ENCODE measurements at places on chromosomes 2 and 18.

GRCh38 chr2:160270571-160271113, 70.6 kb upstream of the ITGB6 start:
- peak; percentile 23 for DNase-seq

DNA sequence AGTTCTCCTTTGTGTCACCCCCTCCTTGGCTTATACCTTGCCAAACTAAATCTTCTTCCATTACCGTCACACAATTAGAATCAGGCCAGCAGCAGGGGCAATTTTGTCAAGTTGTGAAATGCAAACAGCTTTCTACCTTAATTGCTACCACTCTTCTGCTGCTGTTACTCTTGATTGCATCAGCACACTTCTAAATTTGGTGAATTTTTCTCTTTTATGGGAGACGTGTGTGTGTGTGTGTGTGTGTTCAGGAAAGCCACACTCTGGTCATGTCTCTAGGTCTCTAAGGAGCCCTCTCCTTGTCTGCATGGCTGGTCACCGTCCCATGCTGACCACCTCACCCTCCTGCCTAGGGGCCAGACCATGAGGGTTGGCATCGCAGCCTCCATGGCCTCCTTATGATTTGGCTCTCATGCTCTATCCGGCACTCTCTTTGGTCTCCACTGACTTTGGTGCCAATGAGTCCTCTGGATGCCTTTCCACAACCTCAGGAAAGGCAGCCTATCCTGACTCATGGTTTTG, 87.7 kb downstream of the GATA6 start:
- no peak for DNase-seq

GRCh38 chr2:222525811-222526210, 101.5 kb downstream of the SGPP2 start:
- DNase-seq, result no peak

DNA sequence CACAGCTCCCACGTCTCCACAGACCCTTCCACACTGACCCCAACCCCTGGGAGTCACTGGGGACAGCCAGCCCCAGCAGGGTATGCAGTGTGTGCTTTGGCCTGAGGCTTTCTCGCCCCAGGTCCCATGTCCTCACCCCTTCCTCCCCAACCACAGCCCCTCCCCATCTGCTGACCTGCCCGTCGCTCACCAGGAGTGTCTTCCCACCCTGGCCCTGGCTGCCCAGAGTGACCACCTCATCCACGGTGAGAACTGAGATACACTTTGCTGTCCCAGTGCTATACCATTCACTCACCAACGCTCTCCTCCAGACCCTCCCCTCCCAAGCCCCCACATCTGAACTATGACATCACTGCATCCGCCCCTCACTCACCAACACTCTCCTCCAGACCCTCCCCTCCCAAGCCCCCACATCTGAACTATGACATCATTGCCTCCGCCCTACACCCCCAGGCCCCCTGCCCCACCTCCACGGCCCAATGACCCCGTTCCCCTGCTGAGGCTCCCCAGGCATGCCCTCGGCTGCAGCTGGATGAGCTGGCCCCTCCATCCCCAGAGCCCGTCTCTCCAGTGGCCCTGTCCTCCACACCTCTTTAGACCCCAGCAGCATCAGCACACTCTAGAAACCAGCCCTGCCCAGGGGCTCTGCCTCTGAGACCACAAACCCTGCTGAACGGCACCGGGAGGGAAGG, 55.2 kb downstream of the ANKMY1 start:
- DNase-seq, result no peak

DNA sequence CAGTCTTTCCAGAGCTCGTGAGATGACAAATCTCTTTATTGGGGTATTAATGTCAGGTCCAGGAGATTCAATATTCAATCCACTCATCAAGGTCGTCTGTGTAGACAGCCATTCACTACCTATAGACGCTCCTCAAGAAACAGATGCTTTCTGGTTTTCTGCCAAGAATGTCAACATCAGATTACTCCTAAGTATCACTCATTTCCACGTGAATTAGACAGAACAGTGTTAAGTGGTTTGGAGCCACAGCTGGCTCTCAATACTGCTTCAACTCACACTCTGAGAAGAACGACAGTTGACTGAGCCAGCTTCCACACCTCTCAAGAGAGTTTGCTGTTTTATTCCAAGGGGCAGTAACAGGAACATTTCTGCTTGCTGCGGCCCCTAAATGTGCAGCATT, 113.5 kb upstream of the NEDD4L start:
- no peak for DNase-seq

- no peak for DNase-seq
These were observed 10.6 kb downstream of the EMX1 start for GRCh38 chr2:72927619-72928550.

DNA sequence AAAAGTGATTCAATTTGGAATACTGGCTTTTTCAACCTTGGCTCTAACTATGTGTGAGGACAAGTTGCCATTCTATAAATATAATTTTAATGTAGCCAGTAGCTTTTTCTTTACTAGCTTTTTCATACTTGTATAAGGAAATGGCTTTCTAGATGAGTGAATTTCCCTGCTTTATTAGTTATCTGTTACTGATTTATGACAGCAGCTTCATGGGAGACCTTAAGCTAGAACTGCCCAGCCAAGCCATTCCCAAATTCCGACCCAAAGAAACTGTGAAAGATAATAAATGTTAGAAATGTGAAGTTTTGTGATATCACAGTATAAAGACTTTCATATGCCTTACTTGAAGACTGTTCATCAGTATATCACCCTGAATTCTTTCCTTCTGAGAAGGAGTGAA, 32.3 kb downstream of the BABAM2 start:
- DNase-seq, result no peak

- DNase-seq, result peak; percentile 78
These were observed 663.3 kb upstream of the CHAC2 start for GRCh38 chr2:53104263-53104662.

DNA sequence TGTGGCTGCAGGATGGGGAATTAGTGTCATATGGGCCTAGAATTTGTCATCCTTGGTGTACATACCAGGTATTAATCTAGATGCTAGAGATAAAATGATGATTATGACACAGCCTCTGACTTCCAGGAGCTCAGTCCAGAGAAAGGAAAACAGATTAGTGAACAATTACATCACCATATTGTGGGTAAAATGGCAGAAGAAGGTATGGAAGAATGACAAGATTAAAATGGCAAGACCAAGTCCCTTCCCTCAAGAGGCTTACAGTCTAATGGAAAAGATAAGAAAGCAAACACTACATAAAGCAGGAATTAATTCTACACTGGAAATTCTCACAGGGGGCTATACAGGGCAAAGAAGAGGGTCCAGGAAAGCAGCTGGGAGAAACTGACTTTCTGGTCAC, 25.9 kb upstream of the TYMS start:
- no peak for DNase-seq

GRCh38 chr2:122100756-122101155, 345.3 kb downstream of the TSN start:
- no peak for DNase-seq

DNA sequence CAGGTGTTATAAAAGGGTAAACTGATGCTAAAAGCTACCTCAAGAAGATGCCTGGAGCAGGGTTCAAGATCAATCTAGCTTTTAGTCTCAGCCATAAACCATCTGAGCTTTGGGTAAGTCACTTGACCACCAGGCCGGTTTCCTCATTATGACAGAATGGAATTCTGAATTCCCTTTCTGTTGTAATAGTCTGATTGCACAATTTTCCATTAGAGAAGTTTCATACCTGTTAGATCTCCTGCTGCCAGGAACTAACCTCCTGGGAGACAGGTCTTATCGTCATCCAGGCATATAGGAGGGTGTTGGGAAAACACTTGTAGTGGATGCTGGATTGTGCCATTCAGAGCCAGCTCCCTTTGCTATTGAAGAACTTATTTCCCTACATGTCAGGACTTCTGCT, 272.5 kb downstream of the TDRD15 start:
- DNase-seq, result no peak

DNA sequence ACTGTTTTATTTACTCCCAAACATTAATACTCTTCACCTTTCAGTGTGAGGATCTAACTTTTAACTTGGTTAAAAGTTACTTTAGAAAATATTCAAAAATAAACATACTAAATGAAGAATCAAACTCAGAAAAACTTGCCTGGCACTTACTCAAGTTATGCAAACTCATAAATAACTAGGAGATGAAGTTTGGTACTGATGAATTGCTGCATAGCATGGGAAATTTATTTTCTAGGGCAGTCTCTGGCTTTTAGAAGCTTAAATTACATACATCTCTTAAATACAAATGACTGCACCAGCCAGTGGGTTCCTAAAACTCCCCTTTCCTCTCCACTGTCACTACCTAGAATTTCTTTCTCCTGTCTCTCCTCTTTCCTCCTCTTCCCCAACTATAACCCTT, 46.7 kb upstream of the CREB1 start:
- no peak for DNase-seq

DNA sequence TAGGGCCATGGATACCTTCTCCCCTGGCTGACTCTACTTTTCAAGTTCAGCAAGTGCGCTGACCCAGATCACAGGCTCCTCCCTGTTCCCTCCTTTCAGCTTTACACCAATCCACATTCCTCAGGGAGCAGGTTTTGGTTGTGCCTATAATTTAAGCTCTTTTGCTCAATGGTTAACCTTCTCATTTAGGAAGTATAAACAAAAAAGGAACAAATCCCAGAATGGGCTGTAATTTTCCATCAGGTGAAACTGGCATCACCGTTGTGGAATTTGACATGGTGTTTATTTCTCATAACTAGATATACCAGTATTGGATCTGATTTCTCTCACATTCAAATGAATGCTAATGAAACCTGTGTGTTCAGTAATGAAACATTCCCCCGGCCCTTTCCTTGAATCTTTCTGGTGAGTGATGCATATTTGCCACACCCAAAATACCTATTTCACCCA, 13.6 kb downstream of the STRN start:
- DNase-seq, result no peak

DNA sequence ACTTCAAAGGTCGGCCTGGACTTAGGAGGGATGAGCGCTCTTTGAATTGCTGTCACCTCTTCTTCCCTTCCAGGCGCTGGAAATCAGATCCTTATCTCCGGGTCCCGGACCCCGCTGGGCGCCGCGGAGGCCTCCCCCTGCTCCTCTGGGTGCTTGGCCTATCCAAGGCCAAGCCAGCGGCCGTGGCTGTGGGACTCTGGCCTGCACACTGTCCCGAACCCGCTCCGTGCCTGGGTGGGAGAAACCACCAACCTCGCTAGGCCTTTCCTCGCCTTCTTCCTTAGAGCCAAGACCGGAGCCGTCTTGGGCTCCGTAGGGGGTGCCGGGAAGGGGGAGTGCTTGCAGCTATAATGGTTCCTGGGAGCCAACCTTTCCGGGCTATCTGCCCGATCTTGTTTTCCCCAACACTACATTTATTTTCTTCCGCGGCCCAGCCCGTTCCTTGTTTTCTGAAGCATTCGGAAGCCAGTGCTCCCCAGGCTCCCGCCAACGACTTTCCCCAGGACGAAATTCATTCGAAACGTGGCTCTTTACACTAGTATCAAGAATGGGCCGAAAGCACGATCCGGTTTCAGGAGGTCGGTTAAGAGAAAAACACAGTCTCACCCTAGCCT, 2.4 kb downstream of the OSR1 start:
- no peak for DNase-seq

DNA sequence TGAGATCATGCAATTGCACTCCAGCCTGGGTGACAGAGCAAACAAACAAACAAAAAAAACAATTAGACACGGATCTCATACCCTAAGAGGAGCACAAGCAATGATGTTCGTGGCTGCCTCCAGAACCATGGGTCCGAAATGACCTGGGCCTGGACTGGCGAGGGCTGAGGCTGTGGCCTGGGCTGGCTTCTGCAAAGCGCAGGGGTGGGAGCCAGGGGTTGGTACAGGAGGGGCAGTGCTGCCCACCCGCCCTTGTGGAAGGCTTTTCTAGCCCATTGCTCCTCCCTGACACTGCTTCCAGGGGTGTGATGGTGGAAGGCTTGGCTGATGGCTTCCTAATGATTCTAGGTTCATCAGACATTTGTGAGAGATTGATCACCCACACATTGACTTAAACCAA, 167.8 kb downstream of the FHOD3 start:
- DNase-seq, result no peak

DNA sequence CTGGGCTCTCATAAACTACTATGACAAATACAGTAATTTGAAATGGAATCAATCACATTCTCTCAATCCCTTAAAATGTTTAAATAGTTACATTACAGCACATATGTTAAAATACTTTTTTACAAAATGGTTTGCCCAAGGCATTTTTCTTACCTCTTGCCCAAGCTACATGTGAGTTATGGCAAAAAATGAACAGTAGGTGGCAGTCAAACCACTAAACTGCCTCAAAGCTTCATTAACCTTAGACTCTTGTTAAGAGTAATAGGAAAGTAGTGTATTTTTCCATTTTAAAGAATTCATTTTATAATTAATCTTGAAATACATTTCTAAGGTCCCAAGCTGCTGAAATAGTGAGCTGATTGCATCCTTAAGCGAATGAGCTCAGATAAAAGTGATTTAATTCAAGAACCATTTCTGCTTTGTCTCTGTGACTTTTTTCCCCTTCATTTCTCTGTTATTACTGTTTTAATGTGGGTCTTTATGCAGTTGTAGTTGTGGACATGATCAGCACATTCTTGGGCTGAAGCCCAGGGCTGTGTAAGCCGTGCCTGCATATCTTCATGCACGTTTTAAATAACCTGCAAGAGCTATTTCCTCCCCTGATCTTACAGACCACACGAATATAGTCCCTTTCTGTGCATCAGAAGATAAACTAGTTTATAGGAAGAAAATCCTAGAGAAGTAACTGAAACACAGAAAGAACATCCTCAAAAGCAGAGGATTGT, 311.8 kb downstream of the LNPK start:
- peak; percentile 36 for DNase-seq

DNA sequence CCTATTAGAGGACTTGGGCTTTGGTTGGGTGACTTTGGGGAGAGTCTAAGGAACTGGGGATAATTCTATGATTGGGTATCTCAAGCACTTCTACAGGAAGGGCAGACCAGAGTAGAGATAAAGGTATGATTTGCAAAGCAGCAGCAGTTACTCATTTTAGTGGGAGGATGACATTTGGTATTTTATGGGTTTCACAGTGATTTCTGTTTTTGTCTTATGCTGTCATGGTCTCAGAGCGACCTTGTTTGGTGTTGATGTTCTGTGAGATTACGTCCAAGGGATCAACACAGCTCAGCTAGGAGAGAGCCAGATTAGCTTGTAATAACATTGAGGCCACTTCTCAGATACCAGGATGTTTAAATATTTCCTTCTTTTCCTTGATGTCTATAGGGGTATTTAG, 18.2 kb downstream of the TTR start:
- no peak for DNase-seq

- DNase-seq, result no peak
These were observed 60.4 kb upstream of the SOS1 start for GRCh38 chr2:39181297-39181696.

Data from HTR-8/SVneo (cell line).